ENCODE measurements at places on chromosomes 11 and 22. TPM values are rescaled to one million over a fixed set of nuclear protein-coding genes. Genes with fewer than 3 reads are reported as not detected.

Gene SLC22A9
- total RNA-seq = not detected

Gene KDELR3
- total RNA-seq = 0.89 TPM

Gene VPREB1
- not detected for total RNA-seq

Gene INS
- total RNA-seq = not detected

Gene PLA2G3
- not detected for total RNA-seq

Gene APOBEC3G
- total RNA-seq = 48.3 TPM

Gene CCDC134
- total RNA-seq = 31.7 TPM

Gene GPR83
- not detected for total RNA-seq

Gene SIRT3
- total RNA-seq = 11.7 TPM

Gene CHRM4
- total RNA-seq = not detected

Gene OR52I2
- total RNA-seq = not detected

Gene HORMAD2
- 0.27 TPM for total RNA-seq

Gene PRR33
- total RNA-seq = 0.20 TPM
